GM13976 (cell line): ENCODE measurements at places on chromosomes 2 and 18.

DNA sequence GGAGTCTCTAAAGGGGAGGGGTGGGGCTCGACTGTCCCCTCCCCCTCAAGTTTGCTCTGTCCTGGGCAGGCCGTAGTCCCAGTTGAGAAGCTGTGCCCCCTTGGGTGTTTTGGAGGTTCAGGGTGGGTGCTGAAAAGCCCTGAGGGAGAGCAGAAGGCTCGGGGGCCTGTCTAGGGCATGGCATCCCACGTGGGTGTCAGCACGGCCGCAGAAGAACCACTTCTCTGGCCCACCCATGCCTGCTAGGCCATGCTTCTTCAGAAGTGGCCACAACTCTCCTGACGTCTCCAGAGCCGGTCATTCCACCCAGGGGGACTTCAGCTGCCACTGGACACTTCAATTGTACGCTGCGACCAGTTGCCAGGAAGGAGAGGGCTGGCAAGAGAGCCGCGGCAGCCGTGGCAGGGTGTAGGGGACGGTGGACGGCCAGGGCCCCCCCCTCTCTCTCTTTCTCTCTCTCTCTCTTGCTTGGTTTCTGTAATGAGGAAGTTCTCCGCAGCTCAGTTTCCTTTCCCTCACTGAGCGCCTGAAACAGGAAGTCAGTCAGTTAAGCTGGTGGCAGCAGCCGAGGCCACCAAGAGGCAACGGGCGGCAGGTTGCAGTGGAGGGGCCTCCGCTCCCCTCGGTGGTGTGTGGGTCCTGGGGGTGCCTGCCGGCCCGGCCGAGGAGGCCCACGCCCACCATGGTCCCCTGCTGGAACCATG lies at the start of gene INPP5D:
INPP5D (plus strand) TSS at position 546 of the 704 bp plus-strand sequence; CDS start at position 683, 137 bp downstream.
- DNase-seq: peak; percentile 85

- DNase-seq: no peak
Measured at GRCh38 chr2:238277695-238278094, 10.7 kb downstream of the PER2 start.

- peak; percentile 68 for DNase-seq
Measured at GRCh38 chr2:174492963-174493431, 6.2 kb upstream of the GPR155 start.

GRCh38 chr2:21466341-21466927 lies 342.7 kb downstream of the TDRD15 start:
- no peak for DNase-seq

- DNase-seq: no peak
Measured at GRCh38 chr2:237818066-237818473, 19.5 kb downstream of the RBM44 start.

- DNase-seq: no peak
Measured at GRCh38 chr2:239881031-239881471, 144.1 kb downstream of the NDUFA10 start.

- DNase-seq: no peak
Measured at GRCh38 chr18:56067214-56067894, 479.4 kb upstream of the TCF4 start.

DNA sequence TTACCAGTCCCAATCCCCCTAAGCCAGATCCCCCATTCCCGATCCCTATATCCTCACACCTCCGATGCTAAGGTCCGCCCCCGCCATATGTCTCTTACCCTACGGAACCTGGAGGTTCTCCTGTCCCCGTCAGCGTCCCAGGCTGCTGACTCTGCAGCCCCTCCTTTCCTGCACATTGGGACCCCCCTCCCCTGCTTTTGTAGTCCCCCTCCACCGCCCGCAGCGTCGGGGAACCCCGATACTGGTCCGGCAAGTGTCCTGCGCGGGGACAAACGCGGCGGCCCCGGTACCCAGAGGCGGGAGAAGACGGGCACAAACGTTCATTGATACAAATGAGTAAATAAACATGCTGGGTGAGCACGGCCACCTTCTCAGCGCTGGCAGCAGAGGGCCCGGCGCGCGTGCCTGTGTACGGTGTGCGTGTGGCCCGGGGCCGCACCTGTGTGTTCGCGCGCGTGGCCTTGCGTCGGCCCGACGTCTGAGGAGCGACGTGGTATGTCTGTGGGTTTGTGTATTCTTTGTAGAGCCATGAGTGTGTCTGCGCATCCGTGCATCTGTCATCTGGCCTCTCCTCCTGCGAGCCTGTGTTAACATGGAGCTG lies 2.0 kb upstream of the CYP26B1 start:
- no peak for DNase-seq

- no peak for DNase-seq
Measured at GRCh38 chr2:171747371-171747770, 60.1 kb downstream of the DYNC1I2 start.

DNA sequence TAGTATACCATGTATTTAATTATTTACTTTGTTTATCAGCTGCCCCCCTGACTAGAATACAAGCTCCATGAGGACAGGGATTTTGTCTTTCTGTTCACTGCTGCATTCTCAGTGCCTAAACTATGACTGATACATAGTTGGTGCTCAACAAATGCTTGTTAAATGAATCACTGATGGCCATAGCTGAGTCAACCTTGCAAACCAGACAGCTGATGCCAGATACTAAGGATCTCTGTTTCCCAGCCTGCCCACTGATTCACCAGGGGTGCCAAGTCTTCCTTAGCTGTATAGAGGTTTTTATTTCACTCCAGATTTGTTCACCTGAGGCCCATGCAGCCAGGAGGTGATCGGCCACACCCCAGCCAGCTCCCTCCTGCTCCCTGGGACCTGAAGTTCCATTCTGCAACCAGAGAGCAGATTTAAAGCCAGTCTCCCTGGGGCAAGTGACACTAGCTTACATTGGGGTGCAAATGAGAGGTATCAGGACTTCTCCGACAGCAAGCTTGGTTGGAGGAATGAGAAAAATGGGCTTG lies 92.2 kb downstream of the C1QL2 start:
- DNase-seq: no peak

GRCh38 chr2:121640380-121641316 lies 8.6 kb downstream of the CLASP1 start:
- DNase-seq: no peak

- DNase-seq: no peak
Measured at GRCh38 chr18:25298853-25299274, 53.1 kb downstream of the ZNF521 start.

GRCh38 chr2:64562148-64562784 lies 38.1 kb downstream of the AFTPH start:
- no peak for DNase-seq

DNA sequence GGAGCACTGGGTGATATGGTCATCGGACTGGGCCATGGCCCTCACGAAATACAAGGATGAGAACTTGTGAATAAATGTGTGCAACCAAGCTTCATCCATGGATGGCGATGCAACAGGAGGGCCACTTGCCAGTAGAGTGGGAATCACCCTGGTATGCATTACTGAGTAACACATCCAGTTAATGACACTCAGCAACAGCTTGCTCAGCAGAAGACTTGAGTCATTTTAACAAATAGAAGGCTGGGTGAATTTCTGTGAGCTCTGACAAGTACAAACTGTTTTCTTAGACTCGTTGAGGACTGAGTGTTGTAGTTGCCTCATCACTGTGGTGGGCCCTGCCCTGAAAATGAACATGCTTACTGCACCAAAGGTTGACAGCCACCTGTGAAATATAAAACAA lies 221.6 kb downstream of the NCKAP5 start:
- no peak for DNase-seq

DNA sequence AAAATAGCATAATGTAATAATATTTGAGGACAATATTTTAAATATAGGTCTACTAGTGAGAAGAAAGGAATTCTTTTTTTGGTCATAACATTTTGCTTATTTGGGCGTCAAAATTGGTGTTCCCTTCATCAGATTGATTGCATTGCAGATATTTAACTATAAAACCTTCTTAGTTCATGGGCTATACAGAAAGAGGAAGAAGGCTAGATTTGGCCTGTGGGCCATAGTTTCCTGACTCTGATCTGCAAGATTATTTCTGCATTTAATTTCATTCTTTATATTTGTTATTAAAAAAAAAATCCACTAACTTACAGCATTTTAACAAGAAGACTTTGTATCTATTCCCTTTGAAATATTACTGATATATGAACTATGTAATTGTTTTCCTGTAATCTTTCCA lies 31.9 kb downstream of the PIKFYVE start:
- no peak for DNase-seq

DNA sequence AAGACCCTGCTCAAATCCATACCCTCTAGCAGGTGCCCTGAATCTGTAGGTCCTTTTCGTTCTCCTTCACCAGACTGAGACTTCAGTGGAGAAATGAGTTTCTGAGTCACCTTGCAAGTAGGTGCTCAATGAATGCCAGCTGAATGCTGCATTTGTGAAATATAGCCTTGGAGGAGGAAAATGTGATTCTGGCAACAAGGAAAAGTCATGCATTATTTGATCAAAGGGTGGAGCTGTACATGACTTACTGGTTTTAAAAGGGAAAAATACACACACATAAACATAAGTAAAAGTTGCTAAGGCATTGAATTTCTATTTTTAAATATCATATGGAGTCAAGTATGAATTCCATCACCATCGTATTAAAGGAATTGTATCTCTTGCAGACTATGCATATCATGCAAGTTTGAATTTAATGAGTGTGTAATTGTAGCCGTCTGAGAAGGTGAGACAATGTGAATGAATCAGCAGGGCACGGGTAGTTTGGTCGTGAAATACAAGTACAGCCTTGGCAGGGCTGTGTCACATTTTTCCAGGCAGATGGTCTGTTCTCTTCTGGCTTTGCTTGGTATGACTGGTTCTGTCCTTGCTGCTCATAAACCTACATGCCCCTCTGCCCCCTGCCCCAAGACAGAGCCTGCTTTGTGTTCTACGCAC lies 160.8 kb downstream of the COL6A3 start:
- DNase-seq: no peak

- DNase-seq: peak; percentile 38
Measured at GRCh38 chr2:189952536-189953109, 109.9 kb downstream of the MSTN start.

- no peak for DNase-seq
Measured at GRCh38 chr2:236505648-236506047, 64.0 kb upstream of the ACKR3 start.

GRCh38 chr2:172664766-172665165 lies 70.9 kb upstream of the RAPGEF4 start:
- DNase-seq: no peak

- peak; percentile 83 for DNase-seq
Measured at GRCh38 chr2:39119732-39120520, 925 bp downstream of the SOS1 start.

- no peak for DNase-seq
Measured at GRCh38 chr2:9554921-9555296, 721 bp downstream of the ADAM17 start.

DNA sequence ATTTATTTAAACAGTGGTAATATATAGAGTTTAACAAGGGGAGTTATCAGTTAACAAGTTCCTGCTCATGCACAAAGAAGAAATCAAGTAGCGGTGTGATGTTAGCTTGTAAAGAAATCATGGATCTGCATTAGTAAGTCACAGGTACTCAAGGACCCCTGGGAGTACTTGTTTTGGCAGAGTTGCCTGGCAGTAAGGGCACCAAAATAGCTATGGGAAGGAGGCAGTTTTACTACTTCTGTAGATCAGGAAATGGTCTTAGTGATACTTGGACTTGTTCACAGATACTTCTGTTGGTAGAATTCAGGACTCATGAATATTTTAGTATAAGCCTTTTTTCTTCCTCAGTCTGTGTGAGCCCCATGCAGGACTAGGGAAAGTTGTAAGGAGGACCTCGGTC lies 107.3 kb upstream of the IL1R2 start:
- DNase-seq: no peak

- no peak for DNase-seq
Measured at GRCh38 chr18:25132786-25133496, 219.0 kb downstream of the ZNF521 start.

GRCh38 chr2:85266146-85267041 lies 61.4 kb downstream of the TGOLN2 start:
- peak; percentile 80 for DNase-seq

DNA sequence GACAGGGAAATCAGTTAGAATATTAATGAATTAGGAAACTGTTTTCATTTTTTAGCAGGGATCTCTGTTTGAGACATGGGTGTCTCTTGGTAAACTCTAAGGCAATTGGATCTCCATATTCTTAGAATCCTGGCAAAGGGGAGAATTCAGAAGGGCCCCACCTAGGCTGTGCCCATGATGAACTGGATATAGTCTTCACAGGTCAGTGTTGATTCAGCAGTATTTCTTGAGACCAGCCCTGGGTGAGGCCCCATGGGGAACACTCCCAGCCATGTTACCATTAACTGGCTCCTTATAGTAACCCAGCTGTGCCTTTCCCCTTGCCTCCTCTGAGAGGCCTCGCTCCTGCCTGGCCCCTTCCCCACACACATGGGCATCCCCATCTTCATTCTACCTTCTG lies 76.7 kb downstream of the TCF7L1 start:
- no peak for DNase-seq

GRCh38 chr2:59066787-59067399 lies 825.8 kb upstream of the FANCL start:
- no peak for DNase-seq

DNA sequence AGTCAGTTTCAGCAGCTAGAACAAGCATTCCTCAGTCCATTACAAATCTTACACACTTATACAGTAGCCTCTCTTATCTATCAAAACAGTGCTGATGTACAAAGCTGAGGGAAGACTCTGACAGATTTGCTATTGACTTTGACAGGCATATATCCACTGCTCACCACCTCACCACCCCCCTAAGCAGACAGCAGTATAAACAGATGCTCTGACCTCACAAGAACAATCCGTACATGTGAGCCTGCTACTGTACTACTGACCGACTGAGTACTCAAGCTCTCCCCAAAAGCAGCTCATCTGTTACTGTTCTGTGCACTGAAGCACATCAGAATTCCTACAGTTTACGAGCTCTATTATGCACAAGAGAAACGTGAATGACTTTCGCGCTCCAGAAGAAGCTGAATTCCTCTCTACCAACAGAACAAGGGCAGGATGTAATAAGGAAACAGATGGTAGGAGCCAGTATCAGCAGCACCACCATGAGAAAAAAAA lies 95.6 kb upstream of the PDE1A start:
- no peak for DNase-seq

- no peak for DNase-seq
Measured at GRCh38 chr2:65443509-65444186, 11.2 kb upstream of the SPRED2 start.

GRCh38 chr2:101766871-101767739 lies 69.6 kb downstream of the MAP4K4 start:
- no peak for DNase-seq

DNA sequence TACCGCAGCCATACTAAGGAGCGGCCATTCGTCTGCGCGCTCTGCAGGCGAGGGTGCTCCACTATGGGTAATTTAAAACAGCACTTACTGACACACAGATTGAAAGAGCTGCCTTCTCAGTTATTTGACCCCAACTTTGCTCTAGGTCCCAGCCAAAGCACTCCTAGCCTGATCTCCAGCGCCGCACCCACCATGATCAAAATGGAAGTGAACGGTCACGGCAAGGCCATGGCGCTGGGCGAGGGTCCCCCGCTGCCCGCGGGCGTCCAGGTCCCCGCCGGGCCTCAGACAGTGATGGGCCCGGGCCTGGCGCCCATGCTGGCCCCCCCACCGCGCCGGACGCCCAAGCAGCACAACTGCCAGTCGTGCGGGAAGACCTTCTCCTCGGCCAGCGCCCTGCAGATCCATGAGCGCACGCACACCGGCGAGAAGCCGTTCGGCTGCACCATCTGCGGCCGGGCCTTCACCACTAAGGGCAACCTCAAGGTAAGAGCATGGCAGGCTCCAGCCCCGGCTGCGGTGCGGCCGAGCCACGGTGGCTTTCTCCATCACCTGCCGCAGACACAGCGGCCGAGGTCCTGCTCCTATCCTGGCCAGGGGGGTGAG lies 15.5 kb downstream of the SALL3 start:
- DNase-seq: no peak

- DNase-seq: no peak
Measured at GRCh38 chr2:113124181-113124961, 3.0 kb upstream of the IL1RN start.
